ENCODE measurements at places on chromosomes 4 and X.

DNA sequence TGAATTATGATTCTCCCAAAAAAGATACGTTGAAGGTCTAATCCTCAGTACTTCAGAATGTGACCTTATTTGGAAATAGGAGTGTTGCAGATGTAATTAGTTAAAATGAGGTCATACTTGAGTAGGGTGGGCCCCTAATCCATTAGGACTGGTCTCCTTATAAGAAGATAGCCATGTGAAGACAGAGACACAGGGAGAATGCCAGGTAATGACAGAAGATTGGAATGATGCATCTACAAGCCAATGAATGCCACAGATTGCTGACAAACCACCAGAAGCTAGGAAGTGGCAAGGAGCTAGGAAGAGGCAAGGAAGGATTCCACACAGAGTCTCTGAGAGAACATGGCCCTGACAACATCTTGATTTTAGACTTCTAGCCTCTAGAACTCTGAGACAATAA lies 7.4 kb upstream of the RPS6KA3 start:
- no peak for DNase-seq

- no peak for DNase-seq
Observed at GRCh38 chr4:148044912-148045352, 313.0 kb downstream of the ARHGAP10 start.

GRCh38 chr4:146260521-146260920 lies 46.2 kb downstream of the REELD1 start:
- DNase-seq, result no peak

DNA sequence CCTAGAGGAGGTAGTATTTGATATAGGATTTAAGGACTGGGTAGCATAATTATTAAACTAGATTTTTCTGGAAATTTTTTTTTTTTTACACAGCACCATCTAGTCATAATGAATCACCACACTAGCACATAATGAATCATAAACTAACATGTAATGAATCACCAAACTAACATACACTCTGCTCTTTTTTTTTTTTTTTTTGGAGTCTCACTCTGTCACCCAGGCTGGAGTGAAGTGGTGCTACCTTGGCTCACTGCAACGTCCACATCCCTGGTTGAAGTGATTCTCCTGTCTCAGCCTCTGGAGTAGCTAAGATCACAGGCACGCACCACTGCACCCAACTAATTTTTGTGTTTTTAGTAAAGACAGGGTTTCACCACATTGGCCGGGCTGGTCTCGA lies 92.5 kb downstream of the FAM13A start:
- no peak for DNase-seq

DNA sequence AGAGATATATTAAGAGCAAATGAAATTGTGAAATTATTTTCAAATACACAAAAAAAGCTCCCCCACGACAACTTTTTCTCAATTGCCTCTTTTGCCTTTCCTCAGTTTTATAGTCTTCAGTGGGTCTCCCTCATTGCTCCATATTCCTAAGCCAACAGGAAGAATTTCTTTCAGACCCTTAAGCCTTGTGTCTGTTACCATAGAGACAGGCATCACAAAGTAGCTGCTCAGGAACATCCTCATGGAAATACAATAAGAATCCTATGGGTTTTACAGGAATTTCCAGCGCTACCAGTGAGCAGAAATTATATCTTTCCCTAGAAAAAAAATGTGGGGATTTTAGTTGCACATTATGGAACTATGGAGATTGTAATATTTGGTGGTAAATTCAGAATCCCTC lies 121.9 kb upstream of the DMD start:
- DNase-seq, result no peak

Data from stimulated activated CD8-positive, alpha-beta memory T cell treated with anti-CD3 and anti-CD28 coated beads, Interleukin-12 subunit alpha, Interleukin-12 subunit beta, amount 100 ng/mL, for 4 hours (primary cell).